ENCODE measurements at places on chromosomes 1 and 21.

GRCh38 chr21:38365521-38365920 lies 108.7 kb downstream of the KCNJ15 start:
- H3K27ac ChIP-seq = no peak overlapping the region
- H3K36me3 ChIP-seq = no peaks in the 10 kb centered on the region
- no peaks in the 10 kb centered on the region for H3K27me3 ChIP-seq
- no peaks in the 10 kb centered on the region for H3K4me1 ChIP-seq
- no peak overlapping the region for H3K4me3 ChIP-seq

DNA sequence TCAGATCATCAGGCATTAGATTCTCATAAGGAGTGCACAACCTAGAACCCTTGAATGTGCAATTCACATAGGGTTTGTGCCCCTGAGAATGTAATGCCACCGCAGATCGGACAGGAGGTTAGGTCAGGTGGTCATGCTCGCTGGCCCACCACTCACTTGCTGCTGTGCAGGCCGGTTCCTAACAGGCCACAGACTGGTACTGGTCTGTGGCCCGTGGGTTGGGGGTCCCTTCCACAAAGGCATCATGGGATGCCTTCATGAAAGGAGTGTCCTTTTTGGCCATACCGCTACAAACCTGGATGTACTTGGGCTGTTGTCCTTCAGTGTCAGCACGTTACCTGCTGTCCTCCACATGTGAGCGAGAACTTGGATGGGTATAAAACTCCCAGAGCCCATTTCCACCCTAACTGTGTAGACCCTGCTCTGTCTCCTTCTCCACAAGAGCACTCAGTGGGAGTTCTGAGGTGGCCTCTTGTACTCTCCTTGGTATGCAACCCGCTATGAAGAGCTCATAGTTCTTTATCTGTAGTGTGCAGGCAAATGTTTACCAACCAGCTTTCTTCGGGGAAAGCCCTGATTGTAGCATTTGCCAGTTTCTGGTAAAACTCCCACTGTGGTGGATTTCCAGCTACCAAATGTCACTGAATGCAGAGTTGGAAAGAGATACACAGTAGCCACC lies 41.7 kb upstream of the SLC19A1 start:
- no peak overlapping the region for H3K4me3 ChIP-seq
- no peaks in the 10 kb centered on the region for H3K36me3 ChIP-seq
- no peak overlapping the region for H3K27ac ChIP-seq
- DNase-seq = no peak

DNA sequence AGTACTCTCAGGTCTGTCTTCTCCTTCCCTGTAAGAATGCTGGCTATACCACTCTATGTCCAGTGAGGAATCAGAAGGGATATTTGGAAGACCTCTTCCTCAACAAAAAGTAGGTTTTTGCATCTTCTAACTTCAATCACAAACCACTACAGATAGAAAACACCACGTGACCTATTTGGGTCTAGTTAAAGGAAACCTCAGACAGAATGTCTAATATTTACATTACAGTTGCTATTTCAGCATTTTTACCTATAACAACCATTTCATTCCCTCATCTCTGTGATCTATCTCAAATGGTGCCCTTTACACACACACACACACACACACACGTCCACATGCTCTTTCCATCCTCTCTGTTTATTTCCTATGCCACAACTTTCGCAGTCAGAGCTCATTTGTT lies 7.9 kb upstream of the ADORA3 start:
- no peak for DNase-seq
- peaks cover 18% of the 10 kb centered on the region for H3K4me1 ChIP-seq
- H3K27ac ChIP-seq = no peak overlapping the region
- no peaks in the 10 kb centered on the region for H3K27me3 ChIP-seq
- H3K36me3 ChIP-seq = no peaks in the 10 kb centered on the region

GRCh38 chr1:23872421-23872820 lies 4.3 kb upstream of the FUCA1 start:
- no peak for DNase-seq
- no peaks in the 10 kb centered on the region for H3K36me3 ChIP-seq
- no peak overlapping the region for H3K4me3 ChIP-seq
- no peak overlapping the region for H3K27ac ChIP-seq
- H3K27me3 ChIP-seq = peaks cover 6% of the 10 kb centered on the region
- H3K4me1 ChIP-seq = peaks cover 2% of the 10 kb centered on the region

DNA sequence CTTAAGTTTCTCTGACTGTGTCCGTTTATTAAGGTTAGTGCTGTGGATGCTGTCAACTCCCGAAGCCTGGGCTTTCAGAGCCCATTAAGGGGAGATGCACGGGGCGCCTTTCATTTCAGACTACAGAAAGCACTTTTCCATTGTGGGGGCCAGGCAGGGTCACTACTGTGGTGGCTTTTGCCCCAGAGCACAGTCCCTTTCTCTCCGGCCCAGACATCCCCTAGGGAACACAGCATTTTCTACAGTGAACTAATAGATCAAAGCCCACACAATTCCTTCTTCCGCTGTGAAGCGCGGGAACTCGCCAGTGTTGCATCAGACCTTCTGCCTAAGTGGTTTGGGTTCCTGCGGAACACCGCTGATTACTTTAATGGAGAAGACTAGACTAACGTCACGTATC lies 26.8 kb upstream of the MAP1LC3C start:
- H3K36me3 ChIP-seq = no peaks in the 10 kb centered on the region
- no peak overlapping the region for H3K27ac ChIP-seq
- H3K4me1 ChIP-seq = no peaks in the 10 kb centered on the region

DNA sequence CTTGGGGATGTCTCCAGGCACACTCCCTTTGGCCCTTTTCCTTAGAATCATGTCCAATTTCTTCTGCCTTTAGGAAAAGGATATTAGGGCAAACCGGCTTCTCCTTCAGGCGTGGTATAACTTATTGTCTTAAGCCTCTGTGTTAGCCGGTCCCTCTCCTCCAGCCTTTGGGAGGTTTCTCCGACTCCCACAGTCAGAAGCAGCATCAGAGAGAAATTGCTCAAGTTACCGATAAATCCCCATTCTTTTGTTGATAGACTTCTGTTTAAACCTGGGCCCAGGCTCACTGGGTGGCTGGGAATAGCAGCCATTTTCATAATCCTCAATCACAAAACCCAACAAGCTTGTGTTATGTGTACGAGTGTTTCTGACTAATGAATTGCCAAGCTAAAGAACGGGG lies 85.4 kb upstream of the KAZN start:
- peaks cover 14% of the 10 kb centered on the region for H3K4me1 ChIP-seq
- no peaks in the 10 kb centered on the region for H3K27me3 ChIP-seq
- no peaks in the 10 kb centered on the region for H3K36me3 ChIP-seq
- H3K4me3 ChIP-seq = no peak overlapping the region
- no peak for DNase-seq
- H3K27ac ChIP-seq = no peak overlapping the region

DNA sequence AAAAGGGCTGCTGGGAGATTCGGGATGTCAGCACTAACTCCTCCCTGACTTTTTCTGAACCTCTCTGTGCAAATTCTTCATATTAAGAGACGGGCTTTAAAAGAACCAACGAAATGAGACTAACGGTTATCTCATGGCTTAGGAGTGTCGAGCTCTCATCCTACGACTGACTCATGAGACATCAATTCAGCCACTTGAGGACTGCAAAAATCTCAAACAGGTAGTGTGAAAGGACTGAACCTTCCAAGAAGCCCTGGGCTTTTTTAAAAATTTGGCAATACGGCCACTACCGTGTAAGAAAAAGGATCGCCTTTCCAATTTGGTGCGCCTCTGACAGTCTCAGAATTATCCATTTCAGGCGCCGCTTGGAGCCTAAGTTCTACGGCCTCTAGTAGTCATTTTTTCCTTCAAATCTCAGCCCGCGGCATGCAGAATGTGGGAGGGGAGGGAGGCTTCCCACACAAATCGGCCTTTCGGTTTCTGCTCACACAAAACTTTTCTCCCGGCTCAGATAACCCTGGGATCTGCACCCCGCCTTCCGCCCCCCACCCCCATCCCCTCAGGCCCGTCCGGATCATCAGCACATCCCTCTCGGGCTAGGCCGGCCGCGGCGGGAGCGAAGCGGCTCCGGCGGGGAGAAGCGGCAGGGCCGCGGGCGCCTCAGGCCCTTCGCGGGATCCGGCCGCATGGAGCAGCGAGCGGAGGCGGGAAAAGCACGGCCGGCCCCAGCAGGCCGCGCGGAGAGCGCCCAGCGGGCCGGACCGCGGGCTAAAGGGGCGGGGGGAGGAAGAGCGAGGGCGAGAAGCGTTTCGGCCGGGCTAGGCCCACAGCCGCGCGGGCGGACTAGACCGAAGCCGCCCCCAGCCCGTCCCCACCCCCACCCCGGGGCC lies 618 bp downstream of the HNRNPR start:
- peaks cover 21% of the 10 kb centered on the region for H3K4me1 ChIP-seq
- no peaks in the 10 kb centered on the region for H3K27me3 ChIP-seq
- peaks cover 3% of the 10 kb centered on the region for H3K36me3 ChIP-seq

GRCh38 chr1:159012495-159012894 lies 2.8 kb downstream of the IFI16 start:
- H3K4me3 ChIP-seq = peak overlapping the region; percentile 8
- peak overlapping the region; percentile 16 for H3K27ac ChIP-seq
- peaks cover 42% of the 10 kb centered on the region for H3K4me1 ChIP-seq
- H3K36me3 ChIP-seq = peaks cover 8% of the 10 kb centered on the region
- DNase-seq = no peak

DNA sequence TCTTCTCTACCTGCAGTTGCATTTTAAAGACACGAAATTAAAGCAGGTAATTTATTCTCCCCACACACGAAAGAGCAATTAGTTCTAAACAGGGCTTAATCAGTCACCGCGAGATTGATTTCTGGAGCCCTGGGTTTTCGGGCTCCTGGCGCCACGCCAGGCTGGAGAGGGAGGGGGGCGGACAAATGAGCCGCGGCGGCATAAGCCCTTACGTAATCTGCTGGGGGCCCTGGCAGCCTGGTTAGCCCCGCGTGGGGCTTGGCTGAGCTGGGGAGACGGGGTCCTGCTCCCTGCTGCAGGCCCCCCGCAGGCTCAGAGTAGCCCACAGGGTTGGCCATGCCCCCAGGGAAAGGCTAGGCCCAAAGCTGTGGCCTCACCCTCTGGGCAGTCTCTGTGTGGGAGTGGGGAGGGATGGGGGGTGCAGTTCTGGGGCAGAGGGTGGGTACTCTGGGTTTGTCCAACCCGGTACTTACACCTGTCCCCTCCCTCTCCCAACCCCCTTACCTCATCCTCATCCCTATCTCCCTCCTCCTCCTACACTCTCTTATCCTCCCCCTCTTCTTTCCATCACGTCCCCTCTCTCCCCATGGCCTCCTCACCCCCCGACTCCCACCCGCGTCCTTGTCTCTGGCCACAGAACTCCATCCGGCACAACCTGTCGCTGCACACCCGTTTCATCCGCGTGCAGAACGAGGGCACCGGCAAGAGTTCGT lies 19.9 kb downstream of the FOXO6 start:
- H3K4me3 ChIP-seq = no peak overlapping the region
- H3K36me3 ChIP-seq = no peaks in the 10 kb centered on the region
- H3K4me1 ChIP-seq = peaks cover 2% of the 10 kb centered on the region
- H3K27ac ChIP-seq = no peak overlapping the region

DNA sequence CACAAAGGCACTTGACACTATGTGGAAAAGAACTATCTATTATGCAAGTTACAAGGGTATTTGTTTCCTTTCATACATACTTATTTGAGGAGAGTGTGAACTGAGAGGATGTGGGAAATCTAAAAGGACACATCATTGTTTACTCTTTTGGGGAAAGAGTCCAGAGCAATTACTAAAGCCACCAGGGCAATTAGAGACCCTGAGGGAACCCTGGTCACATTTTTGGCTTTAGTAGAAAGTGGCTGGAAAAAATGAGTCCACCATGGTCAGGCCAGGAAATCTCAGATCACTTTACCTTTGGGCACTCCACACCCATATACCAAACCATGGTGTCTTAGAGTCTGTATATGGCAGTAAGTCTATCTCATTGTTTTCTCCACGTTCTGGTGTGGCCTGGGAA lies 243.3 kb downstream of the HLX start:
- no peaks in the 10 kb centered on the region for H3K4me1 ChIP-seq
- H3K27me3 ChIP-seq = no peaks in the 10 kb centered on the region
- no peaks in the 10 kb centered on the region for H3K36me3 ChIP-seq
- H3K27ac ChIP-seq = no peak overlapping the region
- no peak overlapping the region for H3K4me3 ChIP-seq

GRCh38 chr1:235105051-235106043 lies 23.3 kb downstream of the TOMM20 start:
- no peak overlapping the region for H3K4me3 ChIP-seq
- H3K36me3 ChIP-seq = peaks cover 20% of the 10 kb centered on the region
- no peak for DNase-seq
- H3K27me3 ChIP-seq = no peaks in the 10 kb centered on the region

DNA sequence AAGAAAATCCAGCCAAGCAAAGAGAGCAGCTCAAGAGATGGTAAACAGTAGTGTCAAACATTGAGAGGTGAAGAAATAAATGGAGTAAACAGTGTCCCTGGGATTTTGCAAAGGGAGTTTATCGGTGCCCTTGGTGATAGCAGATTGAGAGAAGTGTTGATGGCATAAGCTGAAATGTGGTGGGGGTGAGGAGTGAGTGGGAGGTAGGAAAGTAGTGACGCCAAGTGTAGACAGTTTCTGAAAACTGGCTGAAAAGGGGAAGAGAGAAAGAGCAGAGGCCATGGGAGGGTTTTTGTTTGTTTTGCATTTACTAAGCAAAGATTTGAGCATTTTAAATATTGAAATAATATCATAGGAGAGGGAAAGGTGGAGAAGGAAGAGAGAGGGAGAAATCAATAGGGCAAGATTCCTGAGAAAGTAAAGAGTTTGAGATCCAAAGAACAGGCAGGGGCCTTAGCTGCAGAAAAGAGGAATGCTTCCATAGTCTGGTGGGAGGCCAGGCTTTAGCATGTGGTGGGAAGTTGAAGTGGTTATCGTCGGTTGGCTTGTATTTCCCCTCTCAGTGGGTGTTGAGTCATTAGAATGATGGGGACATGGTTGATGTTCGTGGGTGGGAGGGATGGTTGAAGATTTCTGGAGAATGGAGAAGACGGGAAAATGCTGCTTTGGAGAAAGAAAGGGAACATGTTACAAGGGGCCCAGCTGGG lies 26.8 kb upstream of the RASAL2 start:
- H3K4me3 ChIP-seq = no peak overlapping the region
- DNase-seq = no peak
- H3K4me1 ChIP-seq = no peaks in the 10 kb centered on the region
- H3K27me3 ChIP-seq = no peaks in the 10 kb centered on the region
- H3K27ac ChIP-seq = no peak overlapping the region

DNA sequence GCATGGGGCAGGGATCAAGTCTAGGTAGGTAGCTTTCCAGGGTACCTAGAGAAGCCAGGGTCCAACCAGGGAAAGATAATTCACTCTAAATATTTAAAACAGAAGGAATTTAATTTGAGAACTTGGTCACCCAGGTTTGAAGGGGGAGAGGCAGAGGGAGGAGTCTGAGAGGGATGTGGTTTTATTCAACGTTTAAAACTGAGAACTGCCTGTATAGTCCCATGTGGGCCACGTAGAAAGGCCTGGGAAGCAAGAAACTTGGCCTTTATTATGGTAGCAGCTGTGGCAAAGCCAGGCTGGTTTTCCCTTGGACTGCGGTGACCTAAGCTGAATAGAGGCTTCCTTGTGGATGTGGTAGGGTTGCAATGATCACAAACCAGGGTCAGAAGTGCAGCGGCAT lies 42.0 kb upstream of the DUSP10 start:
- H3K36me3 ChIP-seq = no peaks in the 10 kb centered on the region
- no peaks in the 10 kb centered on the region for H3K27me3 ChIP-seq
- DNase-seq = no peak
- H3K4me3 ChIP-seq = no peak overlapping the region
- H3K4me1 ChIP-seq = no peaks in the 10 kb centered on the region

- no peak overlapping the region for H3K4me3 ChIP-seq
- H3K27me3 ChIP-seq = no peaks in the 10 kb centered on the region
- no peak overlapping the region for H3K27ac ChIP-seq
- H3K4me1 ChIP-seq = no peaks in the 10 kb centered on the region
- no peak for DNase-seq
- H3K36me3 ChIP-seq = no peaks in the 10 kb centered on the region
Observed at GRCh38 chr1:61028136-61028535, 54.2 kb upstream of the NFIA start.

GRCh38 chr1:241962153-241962552 lies 4.6 kb downstream of the BECN2 start:
- H3K36me3 ChIP-seq = no peaks in the 10 kb centered on the region
- H3K4me1 ChIP-seq = no peaks in the 10 kb centered on the region
- no peak overlapping the region for H3K4me3 ChIP-seq
- H3K27ac ChIP-seq = no peak overlapping the region

All from keratinocyte (primary cell).